ENCODE measurements at places on chromosomes 2 and 18.

DNA sequence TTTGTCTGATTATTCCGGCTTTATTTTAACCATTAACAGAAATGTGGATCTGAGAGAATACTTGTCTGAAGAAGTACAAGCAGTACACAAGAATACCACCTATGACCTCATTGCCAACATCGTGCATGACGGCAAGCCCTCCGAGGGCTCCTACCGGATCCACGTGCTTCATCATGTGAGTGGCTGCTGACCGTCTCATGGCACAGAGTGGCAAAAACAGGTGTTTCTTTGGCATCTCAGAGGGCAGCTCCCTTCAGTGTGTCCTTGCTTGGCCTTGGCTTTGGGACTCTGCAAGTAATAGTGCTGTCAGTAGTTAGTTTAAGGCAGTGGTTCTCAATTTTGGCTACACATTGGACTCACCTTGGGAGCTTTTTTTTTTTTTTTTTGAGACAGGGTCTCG is 23.1 kb downstream of the SFTPB start:
- DNase-seq, result no peak

DNA sequence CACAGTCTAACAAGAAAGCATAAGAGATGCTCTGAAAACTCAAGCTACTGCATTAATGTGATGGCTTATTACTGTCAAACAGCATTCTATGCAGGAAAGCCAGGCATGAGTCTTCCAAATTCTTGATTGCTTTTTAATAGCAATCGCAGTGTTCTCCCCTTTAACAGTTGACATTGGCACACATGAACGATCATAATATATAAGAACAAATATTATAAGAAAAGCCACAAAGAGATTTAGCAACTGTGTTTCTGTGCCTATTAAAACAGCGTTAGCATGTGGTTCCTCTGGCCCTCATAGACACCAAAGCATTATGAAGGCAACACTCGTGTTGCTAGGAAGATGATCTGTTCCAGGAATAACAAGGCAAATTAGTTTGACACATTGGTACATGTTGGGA is 245.0 kb downstream of the ACKR3 start:
- DNase-seq, result no peak

- DNase-seq, result no peak
These were observed 70.5 kb downstream of the ID2 start for GRCh38 chr2:8752385-8752784.

DNA sequence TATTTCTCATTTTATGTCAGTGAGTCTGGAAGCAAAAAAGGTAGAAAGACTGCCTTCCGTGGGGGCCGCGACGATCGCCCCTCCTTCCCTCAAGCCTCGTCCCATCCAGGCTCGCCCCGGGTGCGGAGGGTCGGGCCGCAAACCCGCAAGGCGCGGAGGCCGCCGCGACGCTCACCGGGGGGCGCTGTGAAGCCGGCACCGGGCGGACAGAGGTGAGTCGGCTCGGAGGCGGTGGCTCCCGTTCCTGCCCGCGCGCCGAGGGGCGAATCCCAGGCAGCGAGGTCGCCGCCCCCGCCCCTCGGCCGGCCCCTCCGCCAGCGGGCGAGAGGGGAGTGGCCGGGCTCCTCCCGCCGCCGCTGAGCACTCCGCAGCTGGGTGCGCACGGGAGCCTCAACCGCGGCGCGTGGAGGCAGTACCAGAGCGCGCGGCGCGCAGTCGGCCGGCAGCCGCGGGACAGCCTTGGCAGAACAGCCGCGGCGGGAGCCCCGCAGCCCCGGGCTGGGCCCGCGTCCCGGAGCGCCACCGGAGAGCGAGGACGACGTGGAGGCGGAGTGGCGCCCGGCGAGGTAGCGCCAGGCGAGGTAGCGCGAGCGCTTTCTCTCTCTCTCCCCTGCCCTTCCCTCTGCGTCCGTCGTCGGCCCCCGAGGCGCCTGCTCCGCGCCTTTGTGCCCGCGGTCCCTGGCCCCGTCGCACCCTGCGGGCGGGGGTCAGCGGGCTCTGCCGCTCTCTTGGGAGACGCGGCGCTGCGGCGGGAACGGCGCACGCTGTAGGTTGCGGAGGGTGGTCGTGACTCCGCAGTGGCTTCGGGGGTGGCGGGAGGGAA is at the start of gene MYO1B:
TSS of gene MYO1B (plus strand) at position 359 of the 823 bp plus-strand sequence. CDS start 31,492 bp downstream, outside the sequence.
- DNase-seq, result peak; percentile 81

GRCh38 chr2:134785659-134786430 is 52.6 kb upstream of the ACMSD start:
- no peak for DNase-seq

DNA sequence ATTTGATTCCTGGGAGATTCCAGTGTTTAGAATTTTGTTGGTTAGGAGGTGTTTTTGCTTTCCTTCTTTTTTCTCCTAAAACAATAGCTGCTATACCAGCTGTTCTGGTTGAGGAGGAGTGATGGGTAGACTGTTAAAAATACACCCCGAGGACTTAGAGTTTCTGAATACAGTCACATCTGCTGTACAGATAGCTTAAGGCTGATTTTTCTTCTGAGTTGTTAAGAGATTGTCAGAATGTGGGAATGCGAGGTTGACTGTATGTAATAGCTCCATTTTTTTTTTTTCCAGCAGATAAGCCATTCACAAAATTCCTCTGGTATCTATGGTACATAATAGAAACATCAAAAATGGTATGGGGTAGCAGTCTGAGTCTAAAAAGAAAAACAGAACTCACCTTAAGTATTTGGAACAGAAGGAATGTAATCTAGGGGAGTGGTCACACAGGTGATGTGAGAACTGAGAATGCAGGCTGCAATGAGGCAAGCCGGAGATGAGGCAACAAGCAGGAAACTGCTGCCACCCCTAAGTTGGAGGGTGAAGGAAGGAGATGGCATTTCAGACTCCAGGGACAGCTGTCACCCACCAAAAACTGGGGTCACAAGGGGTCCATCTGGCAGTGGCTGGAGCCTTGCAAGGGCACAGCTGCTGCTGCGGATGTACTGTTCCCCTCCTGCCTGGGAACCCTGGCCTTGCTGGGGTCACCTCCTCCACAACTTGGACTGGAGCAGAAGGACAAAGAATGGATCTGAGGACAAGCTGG is 2.4 kb downstream of the DGKD start:
- peak; percentile 44 for DNase-seq

- DNase-seq, result no peak
These were observed 18.1 kb downstream of the NABP1 start for GRCh38 chr2:191696001-191696400.

- DNase-seq, result no peak
These were observed 78.5 kb downstream of the SDC1 start for GRCh38 chr2:20146401-20146800.

DNA sequence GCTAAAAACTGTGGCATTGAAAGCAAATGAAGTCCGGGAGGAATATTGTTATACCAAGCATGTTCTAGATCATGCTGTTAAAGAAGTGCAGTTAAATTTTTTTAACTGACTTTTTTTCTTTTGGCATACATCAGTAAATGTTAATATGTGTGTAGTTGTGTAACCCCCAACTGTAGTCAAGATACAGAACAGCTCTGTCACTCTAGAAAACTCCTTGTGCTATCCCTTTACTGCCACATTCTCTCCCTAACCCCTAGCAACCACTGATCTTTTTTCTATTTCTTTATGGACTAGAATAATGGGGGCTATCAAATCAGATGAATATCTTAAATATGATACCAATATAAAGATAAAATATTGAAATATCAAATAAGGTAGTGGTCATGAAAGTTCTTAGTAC is 46.4 kb downstream of the LCLAT1 start:
- no peak for DNase-seq

GRCh38 chr2:175930504-175930903 is 71.6 kb downstream of the LNPK start:
- no peak for DNase-seq

DNA sequence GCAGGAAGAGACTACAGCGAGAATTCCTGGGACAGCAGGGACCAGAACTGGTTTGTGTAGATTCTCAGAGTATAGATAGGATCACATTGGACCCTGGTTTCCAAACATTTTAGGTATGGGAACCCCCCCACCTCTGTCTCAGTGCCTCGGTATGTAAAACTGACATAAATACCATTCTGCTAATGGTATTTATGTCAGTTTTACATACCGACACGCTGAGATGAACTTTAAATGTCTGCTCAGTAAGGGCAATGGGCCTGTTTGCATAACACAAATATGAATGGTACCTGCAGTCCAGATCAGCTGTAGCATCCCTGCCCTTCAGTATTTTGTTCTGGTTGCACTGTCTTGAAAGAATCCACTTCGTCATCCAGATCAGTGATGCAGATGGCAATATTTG is 73.2 kb downstream of the WDSUB1 start:
- DNase-seq, result no peak

DNA sequence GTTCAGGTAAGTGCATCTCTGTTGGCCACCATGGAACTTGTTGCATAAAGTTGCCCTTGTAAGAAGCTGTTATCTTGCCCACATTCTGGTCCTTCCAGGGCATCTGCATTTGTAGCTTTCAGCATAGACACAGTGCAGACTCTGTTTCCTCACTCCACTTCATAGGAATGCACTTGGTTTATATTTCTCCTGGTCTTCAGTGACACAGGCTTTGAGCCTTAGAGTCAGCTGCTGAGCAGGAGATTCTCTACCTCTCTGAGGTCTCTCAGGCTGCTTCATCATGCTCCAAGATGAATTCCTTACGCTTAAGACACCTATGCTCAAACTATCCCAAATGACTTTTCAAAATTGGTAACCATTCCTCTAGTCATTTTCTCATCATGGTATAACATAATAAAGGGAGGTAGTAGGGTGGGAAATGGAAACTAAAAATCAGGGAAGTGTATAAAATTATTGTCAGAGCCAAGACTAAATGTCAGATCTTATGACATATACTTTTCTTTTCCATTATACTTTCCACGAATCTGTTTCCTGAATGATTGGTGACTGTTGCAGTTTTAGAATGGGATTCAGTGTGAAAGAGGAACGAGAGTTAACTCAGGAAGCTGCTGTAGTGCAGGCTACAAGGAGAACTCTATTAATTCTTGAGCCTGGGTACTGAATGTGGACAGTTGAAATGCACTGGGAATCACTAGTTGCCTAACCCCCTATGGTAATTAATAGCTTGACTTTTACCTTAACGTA is 72.0 kb downstream of the GALNT1 start:
- no peak for DNase-seq

GRCh38 chr2:19835781-19836281 is 66.0 kb downstream of the TTC32 start:
- DNase-seq, result no peak

DNA sequence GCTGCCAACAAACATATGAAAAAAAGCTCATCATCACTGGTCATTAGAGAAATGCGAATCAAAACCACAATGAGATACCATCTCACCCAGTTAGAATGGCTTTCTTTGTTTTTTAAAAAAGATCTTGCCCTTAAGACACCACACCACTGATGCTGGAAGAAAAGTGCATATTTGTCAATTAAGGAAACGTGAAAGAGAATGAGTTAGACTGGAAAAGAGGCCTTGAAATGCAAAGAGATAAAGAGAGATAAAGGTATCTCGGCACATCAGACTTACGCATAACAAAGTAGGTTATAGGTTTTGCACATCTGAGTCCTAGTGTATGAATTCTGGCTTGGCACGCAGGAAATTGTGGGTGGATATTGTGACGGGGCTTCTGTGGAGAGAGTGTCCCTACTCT is 149.5 kb downstream of the MTX2 start:
- no peak for DNase-seq

DNA sequence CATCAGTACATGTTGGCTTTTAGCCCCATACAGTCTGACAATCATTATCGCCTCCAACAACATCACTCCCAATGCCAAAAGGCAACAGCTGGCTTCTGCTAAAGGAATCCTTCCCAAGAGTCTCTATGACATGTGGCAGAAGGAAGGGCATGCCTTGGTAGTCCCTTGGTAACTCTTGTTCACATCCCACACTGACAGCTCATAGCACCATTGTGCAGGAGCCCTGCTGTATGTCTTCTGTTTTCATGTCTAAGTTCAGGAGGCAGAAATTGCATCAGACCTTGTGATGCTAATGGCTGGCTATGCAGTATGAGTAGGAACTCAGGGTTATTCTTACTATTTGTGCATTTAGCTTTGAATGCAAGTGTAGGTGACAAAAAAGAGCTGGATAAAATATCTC is 392.1 kb downstream of the PTH2R start:
- DNase-seq, result no peak

DNA sequence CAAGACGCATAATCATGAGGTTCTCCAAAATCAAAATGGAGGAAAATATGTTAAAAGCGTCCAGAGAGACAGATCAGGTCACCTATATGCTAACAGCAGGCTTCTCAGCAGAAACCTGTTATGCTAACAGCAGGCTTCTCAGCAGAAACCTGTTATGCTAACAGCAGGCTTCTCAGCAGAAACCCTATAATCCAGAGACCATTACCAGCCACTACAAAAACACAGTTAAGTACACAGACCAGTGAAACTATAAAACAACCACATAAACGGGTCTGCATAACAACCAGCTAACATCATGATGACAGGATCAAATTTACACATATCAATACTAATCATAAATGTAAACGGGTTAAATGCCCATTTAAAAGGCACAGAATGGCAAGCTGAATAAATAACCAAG is 1548.4 kb upstream of the TMEFF2 start:
- DNase-seq, result no peak

DNA sequence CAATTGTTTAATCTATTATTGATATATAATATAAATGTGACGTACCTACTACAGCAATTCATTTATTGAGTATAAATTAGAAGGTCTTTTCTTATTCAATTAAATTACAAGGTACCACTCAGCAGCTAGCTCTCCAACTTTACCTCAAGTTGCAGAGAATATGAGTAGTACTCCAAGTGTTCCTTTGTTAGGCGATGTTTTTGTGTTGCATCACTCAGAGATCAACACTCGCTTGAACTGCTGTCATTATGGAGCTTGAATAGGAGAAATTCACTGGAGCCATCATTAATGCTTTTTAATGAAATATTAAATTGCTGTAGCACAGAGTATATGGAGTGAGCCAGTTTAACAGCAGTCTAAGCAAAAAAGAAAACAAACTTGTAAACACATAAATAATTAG is 320.0 kb downstream of the FSIP2 start:
- no peak for DNase-seq

DNA sequence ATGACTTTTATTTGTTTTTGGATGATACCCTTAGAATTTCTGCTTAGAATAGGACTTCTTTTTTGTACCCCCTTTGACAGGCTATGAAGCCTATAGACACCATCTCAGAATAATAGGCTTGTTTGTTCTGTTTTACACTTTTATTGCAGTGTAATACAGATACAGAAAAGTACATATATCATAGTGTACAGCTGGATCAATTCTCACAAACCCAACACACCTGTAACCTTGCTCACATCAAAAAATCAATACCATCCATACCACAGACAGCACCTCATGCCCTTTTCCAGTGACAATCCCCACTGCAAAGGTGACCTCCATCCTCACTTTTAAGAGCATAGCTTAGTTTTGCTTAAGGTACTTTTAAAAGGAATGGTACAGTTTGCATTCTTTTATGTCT is 14.8 kb downstream of the EML6 start:
- no peak for DNase-seq

DNA sequence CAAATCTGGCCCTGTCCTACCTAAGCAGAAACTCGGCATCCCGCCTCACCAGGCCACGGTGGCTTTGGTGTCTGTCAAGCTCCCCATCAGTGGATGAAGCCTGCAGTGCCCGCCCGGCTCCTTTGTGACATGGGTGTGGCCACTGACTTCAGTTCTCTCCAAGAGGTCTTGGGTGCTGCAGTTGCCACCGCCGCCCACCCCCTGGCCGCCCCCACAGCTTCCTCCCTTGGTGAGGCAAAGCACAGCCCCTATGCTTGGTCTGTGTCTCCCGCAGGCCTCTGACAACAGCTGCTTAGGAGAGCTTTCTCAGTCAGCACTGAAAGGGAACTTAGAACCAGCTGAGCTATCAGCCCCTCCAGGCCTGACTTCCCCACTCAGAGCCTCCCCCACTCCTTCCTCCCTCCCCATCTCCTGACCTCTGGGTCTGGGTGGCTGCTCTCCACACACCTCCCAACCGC is 22.9 kb upstream of the GPR55 start:
- DNase-seq, result no peak

- no peak for DNase-seq
These were observed 280.2 kb downstream of the SRBD1 start for GRCh38 chr2:45330637-45331409.

Data from activated CD4-positive, alpha-beta T cell treated with anti-CD3 and anti-CD28 coated beads for 36 hours (primary cell).